ENCODE measurements at places on chromosomes 7 and 10.

- DNase-seq = peak; percentile 1
Observed at GRCh38 chr10:43351301-43351700, 20.1 kb upstream of the FXYD4 start.

GRCh38 chr7:46671108-46671769 is 750.2 kb upstream of the IGFBP3 start:
- no peak for DNase-seq

DNA sequence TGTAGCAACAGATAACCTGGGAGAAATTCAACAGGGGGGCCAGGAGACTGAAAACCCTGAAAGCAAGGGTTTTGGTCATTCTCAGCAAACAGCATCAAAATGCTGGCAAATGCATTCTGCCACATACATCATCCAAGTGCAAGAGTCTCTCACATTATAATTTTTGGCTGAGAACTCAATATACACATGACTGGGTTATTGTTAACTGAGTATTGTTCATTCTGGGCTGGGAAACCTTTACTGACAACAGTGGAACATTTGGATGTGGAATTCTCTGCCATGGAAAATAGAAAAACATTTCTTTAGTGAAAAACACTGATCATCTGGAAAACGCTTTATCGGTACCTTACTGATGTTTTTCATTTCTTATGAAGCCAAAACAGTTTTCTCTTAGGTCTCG is 73.1 kb upstream of the MET start:
- DNase-seq = no peak

DNA sequence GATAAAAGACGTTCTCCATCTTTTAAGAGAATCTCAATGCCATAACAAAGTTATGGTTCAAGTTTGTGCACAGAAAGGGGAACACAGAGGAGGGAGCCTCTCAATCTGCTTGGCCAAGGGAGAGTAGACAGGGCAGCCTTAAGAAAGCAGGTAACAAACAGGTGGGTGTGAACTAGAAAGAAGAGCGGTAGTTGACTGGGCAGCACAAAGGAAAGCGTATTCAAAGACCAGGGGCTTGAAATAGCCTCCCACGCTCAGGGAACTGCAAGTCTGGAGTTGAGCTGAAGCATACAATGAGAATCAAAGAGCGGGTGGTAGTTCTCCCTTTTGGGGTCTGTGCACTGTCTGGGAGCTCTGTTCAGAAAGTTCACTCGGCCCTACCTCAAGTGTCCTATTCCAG is 18.9 kb upstream of the MACC1 start:
- no peak for DNase-seq

DNA sequence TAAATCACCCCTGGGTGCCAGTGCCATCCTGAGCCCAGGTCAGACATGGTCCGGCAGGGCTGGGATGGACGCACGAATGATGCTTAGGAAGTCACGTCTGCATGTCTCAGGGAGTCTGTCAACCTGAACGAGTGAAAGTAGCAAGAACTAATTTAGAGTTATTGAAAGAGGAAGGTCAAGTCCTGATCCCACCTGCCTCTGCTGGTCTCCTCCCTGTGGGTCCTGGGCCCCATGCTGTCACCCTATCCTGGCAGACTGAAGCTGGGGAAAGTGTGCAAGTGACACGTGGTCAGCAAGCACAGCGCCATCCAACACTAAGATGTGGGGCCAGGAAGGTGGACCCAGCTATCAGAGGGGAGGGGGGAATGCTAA is 26.1 kb upstream of the GRID1 start:
- DNase-seq = no peak

GRCh38 chr10:99920901-99921300 is 88.8 kb downstream of the DNMBP start:
- DNase-seq = no peak

DNA sequence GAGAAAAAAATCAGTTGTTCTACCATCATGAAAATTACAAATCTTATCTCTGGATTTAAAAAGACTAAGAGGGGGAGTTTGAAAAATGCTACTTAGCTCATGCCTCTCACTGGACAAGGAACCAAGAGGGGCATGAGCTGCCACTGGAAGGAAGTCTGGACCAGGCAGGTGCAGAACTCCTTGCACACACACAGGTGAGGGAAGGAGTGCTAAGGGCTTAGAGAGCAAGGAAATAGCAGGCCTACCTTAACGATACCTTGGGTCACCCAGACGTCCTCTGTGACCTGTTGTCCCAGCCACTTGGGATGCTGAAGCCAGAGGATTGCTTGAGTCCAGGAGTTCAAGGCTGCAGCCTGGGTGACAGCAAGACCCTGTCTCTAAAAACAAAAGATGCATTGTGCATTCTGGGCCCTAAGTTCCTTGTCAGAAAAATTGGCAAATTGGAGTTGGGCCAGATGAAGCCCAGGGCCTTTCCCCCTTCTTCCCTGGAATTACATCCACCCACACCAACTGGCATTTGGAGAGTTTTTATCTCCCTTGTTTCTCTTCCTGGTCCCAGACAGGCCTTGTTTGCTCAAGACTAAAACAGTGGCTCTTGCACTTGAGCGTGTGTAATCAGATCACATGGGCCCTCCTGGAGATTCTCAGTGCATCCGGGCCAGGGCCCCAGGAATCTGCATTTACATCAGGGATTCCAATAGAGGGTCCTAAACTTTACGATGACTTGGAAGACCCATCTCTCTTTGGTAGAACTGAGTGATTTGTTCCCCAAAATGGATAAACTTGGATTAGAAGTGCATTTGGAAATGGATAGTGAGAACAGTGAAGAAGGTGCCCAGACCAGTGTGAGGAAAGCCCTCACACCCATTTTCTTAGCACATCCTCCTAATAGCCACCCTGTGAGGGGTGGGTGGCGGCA is 3.0 kb downstream of the DDIT4 start:
- no peak for DNase-seq

GRCh38 chr7:91784469-91784868 is 96.0 kb downstream of the MTERF1 start:
- no peak for DNase-seq

DNA sequence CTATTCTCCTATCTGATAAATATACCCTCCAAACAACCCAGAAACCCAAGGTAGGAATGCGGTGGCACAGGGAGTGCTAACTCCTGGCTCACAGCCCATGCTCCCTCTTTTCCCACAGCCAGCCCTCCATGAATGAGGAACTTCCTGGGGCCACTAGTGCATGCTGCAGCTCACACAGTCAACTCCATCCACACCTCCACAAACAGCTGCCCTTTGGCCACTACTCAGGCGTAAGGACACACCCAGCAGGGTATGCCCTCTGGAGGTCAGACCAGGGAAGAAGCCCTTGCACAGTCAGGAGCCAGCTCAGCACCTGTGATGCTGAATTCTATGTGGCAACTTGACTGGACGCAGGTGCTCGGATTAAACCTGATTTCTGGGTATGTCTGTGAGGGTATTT is 85.2 kb upstream of the PIK3CG start:
- DNase-seq = peak; percentile 54

DNA sequence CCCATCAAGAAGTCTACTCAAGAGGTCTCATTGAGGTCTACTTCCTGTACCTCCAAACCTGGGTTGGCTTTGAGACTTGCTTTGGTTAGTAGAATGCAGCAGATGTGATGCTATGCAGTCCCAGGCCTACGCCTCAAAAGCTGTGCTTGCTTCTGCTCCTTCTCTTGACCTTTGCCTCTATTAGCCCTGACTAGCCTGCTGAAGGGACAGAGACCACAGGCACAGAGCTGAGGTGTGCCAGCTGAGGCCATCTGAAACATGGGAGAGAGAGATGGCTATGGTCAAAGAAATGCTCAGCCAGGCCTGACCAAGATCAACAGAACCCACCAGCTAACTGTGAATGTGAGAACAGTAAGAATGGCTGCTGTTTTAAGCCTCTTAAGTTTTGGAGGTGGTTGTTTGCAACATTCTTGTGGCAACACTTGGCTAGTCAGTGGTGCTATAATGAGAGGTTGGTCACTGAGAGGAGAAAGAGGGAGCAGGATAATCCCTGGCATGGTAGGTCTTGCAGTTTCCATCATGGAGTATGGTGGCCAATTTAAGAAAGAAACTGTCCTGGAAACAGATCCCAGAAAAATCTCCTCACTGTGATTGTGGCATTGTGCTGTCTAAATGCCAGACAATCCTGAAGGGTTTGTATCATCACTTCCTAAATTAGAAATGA is 176.1 kb upstream of the PHYHIPL start:
- DNase-seq = no peak

- no peak for DNase-seq
Observed at GRCh38 chr10:103765981-103766380, 89.4 kb downstream of the SH3PXD2A start.

GRCh38 chr7:144109283-144109682 is at the start of gene OR2A2:
Gene OR2A2, plus strand, starts transcription at chr7:144109583. Its CDS starts 0 bp downstream, at chr7:144109583.
- no peak for DNase-seq

GRCh38 chr10:125057158-125058001 is 103.0 kb downstream of the CTBP2 start:
- DNase-seq = no peak

DNA sequence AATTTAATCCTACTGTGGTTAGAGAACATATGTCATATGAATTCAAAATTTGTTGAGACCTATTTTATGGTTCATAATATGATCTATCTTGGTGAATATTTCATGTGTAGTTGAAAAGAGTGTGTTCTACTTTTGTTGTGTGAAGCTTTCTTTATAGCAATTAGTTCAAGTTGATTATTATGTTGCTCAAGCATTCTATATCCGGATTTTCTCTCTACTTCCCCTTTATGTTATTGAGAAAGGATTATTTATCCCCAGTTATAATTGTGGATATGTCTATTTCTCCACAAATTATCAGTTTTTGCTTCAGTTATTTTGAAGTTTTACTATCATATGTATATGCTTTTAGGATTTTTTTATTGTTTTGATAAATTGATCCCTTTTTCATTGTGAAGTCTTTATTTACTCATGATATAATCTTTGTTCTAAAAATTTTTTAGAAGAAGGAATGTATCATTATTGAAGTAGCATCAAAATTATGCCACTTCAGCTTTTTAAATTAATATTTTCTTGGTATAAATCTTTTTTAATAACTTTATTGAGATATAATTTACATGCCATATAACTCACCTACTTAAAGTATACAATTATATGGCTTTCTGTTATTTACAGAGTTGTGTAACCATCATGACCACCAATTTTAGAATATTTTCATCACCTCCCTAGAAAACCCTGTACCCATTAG is 12.0 kb upstream of the MEST start:
- DNase-seq = no peak

- no peak for DNase-seq
Observed at GRCh38 chr10:64515970-64516699, 994.9 kb downstream of the REEP3 start.

- peak; percentile 26 for DNase-seq
Observed at GRCh38 chr10:90148116-90148855, 446.9 kb downstream of the KIF20B start.

DNA sequence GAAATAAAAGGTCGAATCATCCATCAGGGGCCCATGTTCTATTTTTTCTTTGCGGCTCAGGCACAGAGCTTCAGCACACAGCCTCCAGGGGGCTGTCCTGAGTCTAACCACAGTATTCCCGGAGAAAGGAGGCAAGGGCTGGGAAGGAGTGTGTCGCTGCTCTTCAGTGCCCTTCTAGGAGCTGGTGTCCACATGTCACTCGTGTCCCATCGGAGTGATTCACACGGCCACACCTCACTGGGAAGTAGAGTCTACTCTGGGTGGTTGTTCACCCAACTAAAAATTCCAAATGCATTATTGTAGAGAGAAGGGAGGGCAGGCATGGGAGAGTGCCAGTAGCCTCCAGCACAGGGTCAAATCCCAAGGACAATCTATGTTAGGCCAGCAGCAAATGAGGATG is 114.8 kb upstream of the LANCL2 start:
- peak; percentile 53 for DNase-seq

DNA sequence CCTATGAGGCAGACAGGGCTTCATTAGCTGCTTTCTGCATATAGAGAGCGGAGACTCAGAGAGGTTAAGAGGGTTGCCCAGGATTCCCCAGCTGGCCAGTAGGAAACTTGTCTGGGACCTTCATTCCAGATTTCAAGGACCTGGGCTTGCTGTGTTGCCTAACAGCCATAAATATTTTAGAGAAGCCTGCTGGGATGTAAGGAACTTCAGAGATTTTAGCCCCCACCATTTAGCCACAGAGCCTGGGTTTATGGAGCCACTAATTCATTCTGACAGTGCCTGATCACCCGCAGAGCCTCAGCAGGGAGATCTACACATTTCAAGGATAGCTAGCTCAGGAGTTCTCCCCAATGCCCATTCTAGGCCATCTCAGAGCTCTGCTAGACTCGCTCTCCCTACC is 56.6 kb upstream of the TRUB1 start:
- DNase-seq = no peak

- DNase-seq = no peak
Observed at GRCh38 chr7:108321359-108321758, 134.9 kb downstream of the NRCAM start.

- no peak for DNase-seq
Observed at GRCh38 chr10:102770792-102771191, 27.0 kb downstream of the WBP1L start.

DNA sequence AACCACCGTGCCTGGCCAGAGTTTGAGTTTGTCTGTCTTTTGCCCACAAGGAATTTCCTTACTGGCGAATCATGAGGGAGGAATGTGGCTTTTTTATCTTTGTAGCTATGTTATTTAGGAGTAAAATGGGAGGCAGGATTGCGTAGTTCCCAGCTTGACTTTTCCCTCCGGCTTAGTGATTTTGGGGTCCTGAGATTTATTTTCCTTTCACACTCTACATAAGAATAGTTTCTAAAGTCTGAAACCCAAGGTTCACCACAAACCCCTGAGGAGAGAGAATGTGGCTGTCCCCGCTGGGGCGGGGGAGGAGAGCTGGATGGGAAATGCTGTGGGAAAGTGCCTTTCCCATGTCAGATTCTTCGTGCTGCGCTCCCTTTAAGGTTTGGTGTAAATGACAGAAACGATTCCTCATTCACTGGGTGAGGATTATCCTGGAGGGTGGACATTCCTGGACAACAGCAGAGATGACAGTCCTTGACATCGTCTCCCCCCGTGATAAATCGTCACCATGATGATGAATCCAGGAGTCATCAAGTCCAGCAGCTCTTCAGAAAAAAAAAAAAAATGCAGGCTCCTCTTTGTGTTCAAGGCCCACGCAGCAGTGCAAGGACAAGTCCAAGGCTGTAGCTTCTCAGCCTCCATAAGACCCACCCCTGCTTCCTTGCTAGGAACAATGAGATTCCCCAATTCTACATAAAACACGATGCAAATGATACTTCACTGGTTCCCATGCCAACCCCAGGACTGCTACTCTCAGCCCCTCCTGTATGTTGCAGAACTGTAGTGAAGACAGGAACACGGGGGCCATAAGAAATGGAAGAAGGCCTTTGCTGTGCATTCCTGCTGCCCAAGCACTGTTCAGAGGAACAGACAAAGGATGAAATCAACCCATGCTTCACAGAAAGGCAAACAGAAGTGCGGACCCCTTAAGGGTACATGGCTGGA is 233.1 kb downstream of the CCDC3 start:
- DNase-seq = peak; percentile 59

DNA sequence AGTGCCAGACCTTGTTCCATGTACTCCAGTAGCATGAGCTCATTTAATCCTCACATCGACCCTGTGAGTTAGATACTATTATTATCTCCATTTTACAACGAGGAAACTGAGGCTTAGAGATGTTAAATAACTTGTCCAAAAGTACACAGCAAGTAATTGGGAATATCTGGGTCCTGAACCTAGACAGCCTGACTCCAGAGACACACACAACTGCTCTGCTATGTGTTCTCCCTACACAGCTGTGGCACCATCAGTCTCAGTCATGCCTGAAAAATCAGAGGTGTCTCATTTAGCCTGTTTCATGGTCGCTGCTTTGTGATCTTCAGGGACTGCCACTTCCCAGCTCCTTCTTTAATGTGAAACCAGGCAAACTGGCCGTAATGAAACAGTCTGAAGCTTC is 56.5 kb downstream of the COL1A2 start:
- DNase-seq = no peak

Data from iPS-NIHi11 (cell line).